ENCODE measurements at places on chromosomes 12 and 14.

GRCh38 chr12:132506328-132507160, 16.6 kb downstream of the FBRSL1 start:
- DNase-seq, result peak; percentile 81

DNA sequence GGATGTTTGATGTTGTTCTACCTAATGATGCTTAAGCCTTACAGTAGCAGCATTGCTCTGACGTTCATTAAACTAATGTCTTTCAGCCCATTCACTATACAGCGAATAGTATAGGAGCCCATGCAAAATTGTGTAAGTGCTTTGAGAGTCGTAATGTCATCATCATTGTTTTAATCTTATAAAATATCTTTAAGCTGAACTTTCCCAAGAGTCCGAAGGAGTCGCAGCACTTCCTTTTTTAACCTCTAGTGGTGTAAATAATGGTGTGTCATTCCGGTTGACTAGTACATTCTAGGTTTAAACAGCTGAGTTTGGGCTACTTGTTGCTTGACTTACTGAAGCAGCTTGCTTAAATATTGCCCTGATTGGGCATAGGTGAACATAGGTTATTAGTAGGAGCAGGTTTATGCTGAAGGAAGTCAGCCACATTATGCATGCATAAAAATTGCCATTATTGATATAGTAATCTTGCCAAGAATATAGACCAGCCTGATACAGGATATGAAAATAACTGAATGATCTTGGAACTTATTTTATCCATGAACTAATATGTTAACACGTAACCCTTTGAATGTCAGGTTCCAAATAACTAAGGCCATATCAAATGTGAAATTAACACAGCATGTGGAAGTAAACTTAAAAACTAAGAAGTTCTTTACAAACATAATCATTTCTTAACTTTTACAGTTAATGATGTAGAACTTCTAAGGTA, 2.6 kb downstream of the WNK1 start:
- DNase-seq, result peak; percentile 57

- peak; percentile 37 for DNase-seq
These were observed 32.4 kb downstream of the HIGD1C start for GRCh38 chr12:50984586-50985298.

DNA sequence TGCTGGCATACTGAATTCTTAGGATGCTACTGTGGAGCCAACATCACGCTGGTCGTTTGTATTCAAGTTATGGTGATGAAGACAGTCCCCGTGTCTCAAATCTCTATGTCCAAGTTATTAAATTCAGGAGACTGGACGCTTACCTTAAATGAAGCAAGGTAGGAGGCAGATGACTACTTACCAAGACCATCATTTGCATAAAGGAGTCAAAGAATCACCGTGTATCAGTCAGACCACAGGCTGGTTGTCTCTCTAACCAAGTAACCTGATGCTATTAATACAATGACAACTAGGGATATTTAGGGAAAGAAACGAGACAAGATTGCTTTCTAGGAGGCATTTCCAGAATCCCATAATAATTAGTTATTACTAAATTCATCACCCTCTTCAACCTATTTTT, 78.1 kb upstream of the FRMD6 start:
- no peak for DNase-seq

DNA sequence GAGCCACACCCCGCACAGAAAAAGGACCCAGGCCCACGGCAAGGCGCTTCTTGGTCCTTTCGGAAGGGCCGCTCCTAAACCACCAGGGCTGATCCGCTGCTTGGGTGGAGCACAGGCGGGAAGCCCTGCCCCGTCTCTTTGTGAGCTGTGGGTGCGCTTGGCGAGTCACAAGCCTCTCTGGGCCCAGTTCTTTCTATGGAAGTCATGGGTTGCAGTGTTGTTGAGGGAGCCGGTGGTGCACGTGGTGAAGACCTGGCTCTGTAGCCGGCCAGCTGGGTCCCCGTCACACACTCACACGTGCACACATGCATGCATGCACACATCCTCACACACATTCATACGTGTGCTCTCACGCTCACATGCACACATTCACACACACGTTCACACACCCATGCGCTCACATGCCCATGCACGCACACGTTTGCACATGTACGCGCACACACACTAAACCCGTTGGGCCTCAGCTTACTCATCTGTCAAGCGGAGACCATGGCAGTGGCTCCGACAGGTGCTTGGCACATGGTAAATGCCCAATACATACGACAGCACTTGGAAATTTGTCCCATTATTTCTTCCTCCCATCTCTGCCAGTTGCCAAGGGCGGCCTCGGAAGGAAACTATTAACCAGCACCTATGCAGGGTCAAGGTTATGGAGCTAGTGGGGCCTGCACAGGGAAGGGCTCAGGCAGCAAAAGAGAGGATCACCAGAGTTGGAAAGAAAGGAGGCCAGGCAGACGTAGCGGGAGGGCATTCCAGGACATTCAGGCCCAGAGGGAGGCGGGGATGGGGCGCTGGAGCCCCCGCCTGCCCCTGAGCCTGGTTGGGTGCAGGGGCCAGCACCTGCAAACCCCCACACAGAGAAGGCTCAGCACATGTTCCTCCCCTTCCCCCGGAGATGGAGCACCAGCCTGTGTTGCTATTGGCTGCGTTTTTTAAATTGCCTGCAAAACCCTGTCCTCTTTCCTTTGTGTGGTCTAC, 96.9 kb downstream of the SETD3 start:
- DNase-seq, result no peak

DNA sequence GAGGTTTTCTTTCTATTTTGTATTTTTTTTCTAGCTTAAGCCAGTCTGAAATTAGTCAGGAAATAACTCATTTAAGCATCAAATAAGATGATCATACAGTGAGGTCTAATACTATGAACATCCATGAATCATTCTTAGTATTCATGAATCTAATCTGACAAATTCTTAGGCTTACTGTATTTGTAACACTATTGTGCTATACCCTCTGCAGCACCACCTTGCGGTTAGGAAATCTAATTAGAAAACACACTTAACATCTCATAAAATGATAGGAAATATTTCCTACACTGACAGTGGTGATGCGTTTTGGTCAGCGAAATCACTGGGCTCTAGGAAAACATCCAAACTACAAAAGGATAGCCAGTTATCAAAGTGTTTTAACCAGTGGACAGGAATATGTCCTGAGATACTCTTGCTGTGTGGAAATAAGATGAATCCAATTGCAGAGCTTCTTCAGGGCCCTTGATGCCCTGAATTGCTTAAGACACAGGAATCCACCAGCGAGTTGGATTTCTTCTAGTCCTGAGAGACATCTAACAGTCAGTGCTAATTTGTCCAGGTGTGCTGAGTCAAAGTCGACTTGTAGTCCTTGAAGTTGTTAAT, 109.3 kb upstream of the MYF6 start:
- DNase-seq, result peak; percentile 87

GRCh38 chr14:36091096-36091495, 85.4 kb downstream of the PTCSC3 start:
- peak; percentile 75 for DNase-seq

DNA sequence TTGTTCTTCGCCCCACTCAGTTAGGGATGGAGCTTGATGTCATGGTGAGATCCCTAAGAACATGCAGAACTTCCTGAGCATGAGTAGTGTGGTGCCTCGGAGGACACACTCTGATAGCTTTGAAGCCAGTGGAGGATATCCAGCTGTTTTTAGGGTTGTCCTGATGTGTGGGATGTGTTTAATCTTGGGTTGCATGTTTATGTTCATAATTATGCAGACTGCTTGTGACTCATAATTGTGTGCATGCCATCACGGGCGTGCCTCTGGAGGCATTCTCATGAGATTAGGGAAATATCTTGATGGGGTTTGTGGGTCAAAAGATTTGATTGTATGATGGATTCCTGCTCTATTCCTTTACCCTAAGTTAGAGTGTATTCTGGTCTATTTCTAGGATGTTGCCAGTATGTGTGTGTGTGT, 267.4 kb upstream of the PELI2 start:
- peak; percentile 86 for DNase-seq

- peak; percentile 97 for DNase-seq
These were observed 723 bp downstream of the NFATC4 start for GRCh38 chr14:24368562-24369252.

GRCh38 chr14:27049701-27050100, 451.9 kb upstream of the NOVA1 start:
- no peak for DNase-seq

DNA sequence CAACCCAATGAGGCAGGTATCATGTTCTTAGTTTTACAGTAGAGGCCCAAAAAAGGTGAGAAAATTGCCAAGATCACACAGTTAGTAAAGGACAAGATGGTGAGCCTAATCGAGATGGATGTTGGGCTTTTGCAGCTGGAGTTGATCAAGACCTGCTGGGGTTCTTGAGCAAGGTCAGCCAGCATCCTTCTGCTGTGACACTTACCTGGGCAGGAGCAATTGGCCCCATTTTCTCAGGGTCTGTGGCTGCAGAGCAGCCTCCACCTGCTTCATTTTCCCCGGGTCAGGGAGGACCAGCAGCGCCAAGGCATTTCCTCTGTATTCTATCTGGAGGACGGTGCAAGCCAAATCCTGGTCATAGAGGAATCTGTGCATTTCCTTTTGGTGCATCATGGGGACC, 6.5 kb downstream of the SERPINA11 start:
- no peak for DNase-seq

Data from foreskin fibroblast (primary cell).